ENCODE measurements at places on chromosomes 11 and 22.

- DNase-seq, result peak; percentile 49
Measured at GRCh38 chr11:76236092-76236999, 30.0 kb upstream of the WNT11 start.

DNA sequence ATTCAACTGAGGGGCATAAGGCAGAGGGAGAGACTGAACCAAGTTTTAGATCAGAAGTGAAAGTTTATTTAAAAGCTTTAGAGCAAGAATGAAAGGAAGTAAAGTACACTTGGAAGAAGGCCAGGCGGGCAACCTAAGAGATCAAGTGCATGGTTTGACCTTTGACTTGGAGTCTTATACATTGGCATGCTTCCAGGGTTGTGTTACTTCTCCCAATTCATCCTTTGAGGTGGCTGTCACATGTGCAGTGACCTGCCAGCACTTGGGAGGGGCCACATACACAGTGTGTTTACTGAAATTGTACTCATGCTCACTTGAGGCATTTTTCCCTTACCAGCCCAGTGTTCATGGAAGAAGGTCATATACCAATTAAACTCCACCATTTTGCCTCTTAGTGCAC lies 30.4 kb downstream of the CYP2R1 start:
- no peak for DNase-seq

DNA sequence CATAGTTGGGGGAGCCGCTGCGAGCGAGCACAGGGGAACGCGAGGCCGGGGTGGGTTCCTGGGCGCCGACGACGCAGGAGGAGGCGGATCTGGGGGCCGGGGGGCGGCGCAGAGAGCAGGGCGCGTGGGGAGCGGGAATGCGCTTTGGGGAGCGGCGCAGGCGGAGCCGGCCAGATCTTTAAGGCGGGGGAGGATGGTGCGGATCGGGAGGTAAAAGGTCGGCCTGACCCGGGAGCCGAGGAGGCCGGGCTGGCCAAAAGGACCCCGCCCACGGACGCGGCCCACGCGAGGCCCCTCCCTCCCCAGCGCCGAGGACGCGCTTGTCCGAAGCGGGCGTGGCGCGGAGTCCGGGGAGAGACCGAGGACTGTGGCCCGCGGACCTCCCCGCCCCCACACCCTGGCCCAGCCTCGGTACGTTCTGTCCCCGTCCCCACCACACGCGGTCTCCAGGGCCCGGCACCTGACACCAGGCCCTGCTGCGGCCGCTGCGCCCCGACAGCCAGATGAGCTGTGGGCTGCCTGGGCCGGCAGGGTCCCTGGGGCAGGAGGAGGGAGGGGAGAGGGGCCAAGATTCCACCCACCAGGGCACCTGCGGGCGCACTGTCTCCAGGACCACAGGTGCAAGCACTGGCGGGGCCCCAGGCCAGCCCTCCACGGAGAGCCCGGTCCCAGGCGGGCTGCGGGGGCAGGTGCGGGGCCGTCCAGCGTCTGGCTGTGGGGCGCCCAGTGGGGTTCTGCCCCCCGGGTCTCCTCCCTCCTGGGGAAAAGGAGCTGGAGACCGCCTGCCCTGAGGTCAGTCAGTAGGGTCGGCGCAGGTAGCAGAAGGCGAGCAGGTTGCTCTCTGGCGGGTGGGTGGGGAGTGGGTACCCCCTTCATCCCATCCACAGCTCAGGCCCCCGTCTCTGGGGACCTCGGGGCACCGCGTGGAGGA lies 10.9 kb downstream of the PIM3 start:
- no peak for DNase-seq

- DNase-seq, result no peak
Measured at GRCh38 chr22:31544481-31545480, 48.4 kb downstream of the SFI1 start.

- DNase-seq, result no peak
Measured at GRCh38 chr22:39117585-39118191, 20.6 kb downstream of the APOBEC3H start.

DNA sequence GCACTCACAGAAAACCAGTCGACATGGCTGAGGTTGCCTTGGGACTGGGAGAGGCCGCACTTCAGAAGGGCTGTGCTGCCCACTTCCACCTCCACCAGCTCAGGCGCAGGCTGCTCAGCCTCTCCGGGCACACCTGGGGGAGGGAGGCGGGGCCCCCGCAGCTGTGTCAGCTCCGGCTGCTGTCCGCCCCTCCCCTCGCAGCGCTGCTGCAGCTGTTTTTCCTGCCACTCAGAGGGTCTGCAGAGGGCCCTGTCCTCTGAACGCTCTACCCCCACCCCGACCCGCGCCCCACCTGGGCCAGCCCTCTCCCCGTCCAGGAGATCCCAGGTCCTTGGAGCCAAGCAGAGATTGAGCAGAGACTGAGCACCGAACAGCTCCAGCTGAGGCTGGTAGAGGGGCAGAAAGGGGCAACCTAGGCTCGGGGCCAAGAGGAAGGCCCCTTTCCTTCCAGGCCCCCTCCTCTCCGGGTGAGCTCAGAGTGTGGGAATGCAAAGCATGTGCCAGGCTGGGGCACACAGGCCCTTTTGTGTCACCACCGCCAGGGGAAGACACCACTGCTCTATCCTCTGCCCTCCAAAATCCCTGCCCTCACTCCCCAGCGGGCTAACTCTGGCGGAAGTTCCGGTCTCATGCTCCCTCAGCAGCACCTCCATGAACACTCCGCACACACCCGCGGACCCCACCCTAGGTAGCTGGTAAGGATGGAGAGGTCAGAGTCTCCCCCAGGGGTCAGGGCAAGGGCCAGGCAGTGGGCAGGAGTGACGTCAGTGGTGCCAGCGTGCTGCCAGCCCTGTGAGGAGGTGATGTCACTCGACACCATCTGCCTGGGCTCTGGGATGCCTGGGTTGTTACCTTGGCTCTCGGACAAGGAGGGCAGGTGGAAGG lies 1.6 kb downstream of the MCAM start:
- DNase-seq, result peak; percentile 82

DNA sequence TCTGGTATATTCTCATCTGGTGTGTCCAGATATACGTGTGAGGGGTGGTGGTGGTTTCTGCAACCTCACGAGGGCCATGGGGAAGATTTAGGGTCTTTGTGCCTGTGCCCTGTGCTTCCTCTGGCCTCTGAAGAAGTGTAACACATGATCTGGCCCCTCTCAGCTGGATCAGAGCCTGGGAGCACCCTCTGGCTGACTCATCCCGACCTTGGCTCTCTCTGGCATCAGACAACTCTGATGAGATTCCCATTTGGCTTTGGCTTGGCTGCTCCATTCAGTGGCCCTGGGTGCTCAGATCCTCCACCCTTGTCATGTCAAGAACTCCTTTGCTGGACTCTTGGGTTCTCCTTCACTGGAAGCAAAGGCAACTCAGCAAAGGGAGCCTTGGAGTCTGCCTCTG lies 45.2 kb downstream of the RASSF10 start:
- DNase-seq, result no peak

DNA sequence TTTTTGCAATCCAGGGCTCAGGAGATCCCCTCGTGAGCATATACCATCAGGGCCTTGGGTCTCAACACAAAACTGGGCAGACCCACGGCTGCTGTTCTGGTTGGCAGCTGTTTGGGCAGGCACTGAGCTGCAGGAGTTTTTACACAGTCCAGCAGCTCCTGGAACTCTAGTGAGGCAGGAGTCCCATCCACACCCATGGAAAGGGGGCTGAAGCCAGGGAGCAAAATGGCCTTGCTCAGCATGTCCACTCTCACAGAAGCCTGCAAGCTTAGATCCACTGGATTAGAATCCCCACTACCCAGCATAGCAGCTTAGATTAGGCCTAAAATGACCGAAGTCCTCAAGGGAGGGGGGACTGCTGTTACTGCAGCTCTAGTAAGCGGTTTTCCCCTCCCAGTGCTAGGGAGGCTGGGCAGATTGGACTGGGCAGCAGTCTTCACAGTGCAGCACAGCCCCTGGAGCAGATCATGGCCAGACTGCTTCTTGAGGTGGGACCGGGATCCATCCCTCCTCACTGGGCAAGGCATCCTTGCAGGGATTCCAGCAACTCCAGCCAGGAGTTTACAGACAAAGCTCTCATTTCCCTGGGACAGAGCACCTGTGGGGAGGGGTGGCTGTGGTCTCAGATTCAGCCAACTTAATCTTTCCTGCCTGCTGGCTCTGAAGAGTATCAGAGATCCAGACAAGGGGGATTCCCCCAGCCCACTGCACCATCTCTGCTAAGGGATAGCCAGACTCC lies 36.4 kb upstream of the CARD16 start:
- no peak for DNase-seq

GRCh38 chr11:83459798-83460197 lies 173.6 kb upstream of the CCDC90B start:
- no peak for DNase-seq

- no peak for DNase-seq
Measured at GRCh38 chr22:28783786-28784671, 11.5 kb downstream of the CCDC117 start.

- no peak for DNase-seq
Measured at GRCh38 chr11:115739878-115740277, 235.7 kb upstream of the CADM1 start.

DNA sequence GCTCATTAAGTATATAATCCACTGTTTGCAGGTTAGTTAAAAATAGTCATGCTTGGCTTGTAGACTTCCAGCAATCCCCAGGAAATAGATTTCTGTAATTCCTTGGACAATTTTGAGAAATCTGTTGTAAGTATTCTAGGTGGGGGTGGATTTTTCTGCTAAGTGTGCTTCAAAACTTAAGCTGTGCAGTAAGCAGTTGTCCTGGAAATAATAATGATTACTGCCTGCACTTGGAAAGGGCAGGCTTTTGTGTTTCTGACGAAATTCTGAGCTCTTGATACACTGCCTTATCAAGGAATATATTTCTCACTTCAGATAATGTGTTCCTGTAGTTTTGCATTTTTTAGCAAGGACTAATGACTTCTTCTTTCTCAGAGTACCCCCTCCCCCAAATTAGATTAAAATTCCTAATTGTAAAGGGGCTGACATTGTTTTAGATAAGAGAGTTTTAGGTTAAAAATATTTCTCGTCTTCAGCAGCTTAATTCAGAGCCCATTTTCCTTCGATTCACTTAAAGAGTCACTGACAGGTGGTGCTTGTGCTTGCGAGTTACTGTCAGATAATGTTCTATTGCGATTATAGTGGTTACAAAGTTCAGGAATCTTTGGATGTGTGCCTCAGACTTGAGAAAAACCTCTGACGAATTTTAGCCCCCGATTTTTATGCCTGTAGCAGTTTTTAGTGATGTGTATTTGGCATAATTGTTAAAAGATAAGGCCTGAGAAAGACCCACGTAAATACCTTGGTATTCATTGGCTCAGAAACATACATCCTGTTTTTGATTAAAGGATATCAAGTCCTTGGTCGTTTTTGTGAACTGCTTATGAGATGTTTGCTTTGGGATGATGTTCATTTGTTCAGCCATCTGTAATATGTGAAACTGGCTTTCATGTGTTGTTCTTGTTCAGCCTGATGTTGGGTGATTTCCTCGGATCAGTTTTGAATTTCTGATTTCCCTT lies 120.5 kb downstream of the HIPK3 start:
- DNase-seq, result no peak

- DNase-seq, result no peak
Measured at GRCh38 chr11:937841-938261, 12.2 kb downstream of the AP2A2 start.
